ENCODE measurements at places on chromosomes 5 and 9.

DNA sequence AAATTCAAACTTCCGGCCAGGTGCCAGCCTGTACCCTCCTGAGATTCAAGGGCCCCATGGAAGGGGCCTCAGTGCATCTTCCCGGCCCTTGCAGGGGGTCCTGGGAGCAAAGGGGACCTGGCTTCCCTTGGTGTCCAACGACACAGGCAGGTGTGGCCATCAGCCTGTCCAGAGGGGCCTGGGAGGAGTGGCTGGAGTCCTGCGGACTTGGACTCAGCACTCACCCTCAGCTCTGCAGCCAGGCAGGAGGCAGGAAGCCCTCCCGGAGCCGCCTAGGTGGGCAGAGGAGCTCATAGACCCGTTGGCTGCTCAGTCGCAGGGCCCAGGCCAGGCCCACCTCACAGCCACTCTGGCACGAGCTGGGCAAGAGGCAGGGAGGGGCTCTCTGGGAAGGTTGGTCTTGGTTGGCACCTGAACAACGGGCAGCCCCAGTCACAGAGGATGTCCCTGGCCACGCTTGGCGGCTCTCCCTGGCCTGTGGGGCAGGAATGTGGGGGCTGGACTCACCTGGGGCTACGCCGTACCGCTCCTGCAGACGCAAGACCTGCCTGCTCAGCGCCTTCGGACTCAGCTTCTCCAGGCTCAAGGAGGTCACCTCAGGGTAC lies 53.8 kb upstream of the NRARP start:
- no peak for DNase-seq
- H3K4me3 ChIP-seq: no peak overlapping the region
- no peak overlapping the region for H3K27ac ChIP-seq
- H3K4me1 ChIP-seq: no peaks in the 10 kb centered on the region

GRCh38 chr5:7794311-7794710 lies 56.6 kb downstream of the CFAP90 start:
- H3K4me3 ChIP-seq: no peak overlapping the region
- H3K27ac ChIP-seq: no peak overlapping the region
- peaks cover 5% of the 10 kb centered on the region for H3K4me1 ChIP-seq
- peaks cover 3% of the 10 kb centered on the region for H3K36me3 ChIP-seq
- no peaks in the 10 kb centered on the region for H3K27me3 ChIP-seq

GRCh38 chr5:34655354-34655991 lies 655 bp upstream of the RAI14 start:
- DNase-seq: no peak
- no peaks in the 10 kb centered on the region for H3K36me3 ChIP-seq
- H3K27ac ChIP-seq: peak overlapping the region; percentile 91
- peaks cover 26% of the 10 kb centered on the region for H3K4me1 ChIP-seq
- peak overlapping the region; percentile 91 for H3K4me3 ChIP-seq
- no peaks in the 10 kb centered on the region for H3K27me3 ChIP-seq

DNA sequence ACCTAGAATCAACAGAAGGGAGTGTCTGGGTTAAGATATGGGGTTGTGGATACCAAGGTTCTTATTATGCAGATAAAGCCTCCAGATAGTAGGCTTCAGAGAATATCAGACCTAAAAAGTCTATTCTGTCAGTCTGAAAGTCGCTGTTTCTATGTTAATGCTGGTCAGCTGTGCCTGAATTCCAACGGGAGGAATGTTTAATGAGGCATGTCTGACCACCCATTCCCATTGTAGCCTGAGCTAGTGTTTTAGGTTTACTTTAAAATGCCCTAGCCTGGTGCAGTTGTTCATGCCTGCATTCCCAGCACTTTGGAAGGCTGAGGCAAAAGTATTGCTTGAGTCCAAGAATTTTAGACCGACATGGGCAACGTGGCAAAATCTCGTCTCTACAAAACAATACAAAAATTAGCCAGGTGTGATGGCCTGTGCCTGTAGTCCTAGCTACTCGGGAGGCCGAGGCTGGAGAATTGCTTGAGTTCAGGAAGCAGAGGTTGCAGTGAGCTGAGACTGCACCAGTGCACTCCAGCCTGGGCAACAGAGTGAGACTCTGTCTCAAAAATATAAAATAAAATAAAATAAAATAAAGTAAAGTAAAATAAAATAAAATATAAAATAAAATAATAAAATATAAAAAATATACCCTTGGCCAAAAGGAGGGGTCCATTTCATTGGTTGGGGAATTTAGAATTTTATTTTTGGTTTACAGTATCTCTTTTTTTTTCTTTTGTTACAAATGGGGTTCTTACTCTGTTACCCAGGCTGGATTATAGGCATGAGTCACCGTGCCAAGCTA lies 7.8 kb upstream of the SOX30 start:
- H3K36me3 ChIP-seq: no peaks in the 10 kb centered on the region
- no peak overlapping the region for H3K4me3 ChIP-seq
- no peaks in the 10 kb centered on the region for H3K27me3 ChIP-seq
- no peaks in the 10 kb centered on the region for H3K4me1 ChIP-seq
- no peak overlapping the region for H3K27ac ChIP-seq

- DNase-seq: no peak
- peaks cover 9% of the 10 kb centered on the region for H3K4me1 ChIP-seq
- no peak overlapping the region for H3K27ac ChIP-seq
- H3K27me3 ChIP-seq: no peaks in the 10 kb centered on the region
- H3K4me3 ChIP-seq: no peak overlapping the region
Measured at GRCh38 chr9:98777618-98778017, 18.7 kb downstream of the ANKS6 start.

DNA sequence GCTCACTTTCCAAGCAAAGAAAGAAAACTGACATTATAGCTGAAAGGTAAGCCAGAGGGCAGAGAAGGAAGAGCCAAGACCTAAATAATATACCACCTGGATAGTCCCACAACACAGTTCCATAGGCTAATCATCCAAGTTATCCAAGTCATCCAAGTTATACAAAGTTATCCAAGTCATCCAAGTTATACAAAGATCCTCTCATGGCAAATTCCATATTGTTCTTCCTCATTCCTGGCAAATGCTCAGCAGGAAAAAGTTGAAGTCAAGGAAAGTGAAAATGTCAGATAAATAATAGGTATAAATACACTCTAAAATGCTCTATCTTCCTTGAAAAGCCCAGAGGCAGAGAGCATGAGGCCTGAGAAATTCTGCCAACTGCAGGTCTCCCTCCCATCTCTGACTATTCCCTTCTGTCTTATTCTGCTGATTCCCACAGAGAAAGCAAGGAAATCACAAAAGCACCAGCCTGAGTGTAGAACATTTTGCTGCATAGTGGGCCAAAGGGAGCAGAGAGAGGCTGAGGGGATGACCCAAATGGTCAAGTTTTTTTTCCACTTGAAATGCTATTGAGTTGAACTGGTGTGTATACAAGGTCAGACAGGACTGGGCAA lies 12.5 kb downstream of the MCTP1 start:
- no peaks in the 10 kb centered on the region for H3K4me1 ChIP-seq
- no peak for DNase-seq
- no peaks in the 10 kb centered on the region for H3K27me3 ChIP-seq
- H3K36me3 ChIP-seq: no peaks in the 10 kb centered on the region
- no peak overlapping the region for H3K4me3 ChIP-seq

GRCh38 chr5:179438011-179438441 lies 92.8 kb upstream of the ADAMTS2 start:
- H3K4me1 ChIP-seq: no peaks in the 10 kb centered on the region
- DNase-seq: no peak
- H3K4me3 ChIP-seq: no peak overlapping the region
- H3K27me3 ChIP-seq: peaks cover 18% of the 10 kb centered on the region
- no peak overlapping the region for H3K27ac ChIP-seq
- H3K36me3 ChIP-seq: no peaks in the 10 kb centered on the region

DNA sequence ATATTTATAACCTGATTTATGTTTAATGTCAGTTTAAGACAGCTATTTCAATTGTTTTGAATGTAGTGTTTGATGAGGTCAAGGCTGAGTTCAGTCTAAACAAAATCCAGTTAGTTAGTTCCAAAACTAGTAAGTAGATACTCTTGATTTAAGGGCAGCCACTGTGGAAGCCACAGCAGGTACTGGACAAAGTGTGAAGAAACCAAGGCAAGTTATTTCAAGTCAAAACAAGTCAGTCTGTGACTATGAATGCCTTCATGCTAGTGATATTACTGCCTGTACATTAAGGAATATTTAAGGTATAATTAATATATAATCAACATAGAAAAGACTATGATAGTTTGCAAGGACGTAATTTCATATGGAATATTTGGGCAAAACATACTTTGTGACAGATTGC lies 362.3 kb downstream of the DMRTA1 start:
- no peaks in the 10 kb centered on the region for H3K4me1 ChIP-seq
- H3K27ac ChIP-seq: no peak overlapping the region
- no peak overlapping the region for H3K4me3 ChIP-seq
- H3K27me3 ChIP-seq: no peaks in the 10 kb centered on the region
- H3K36me3 ChIP-seq: no peaks in the 10 kb centered on the region

GRCh38 chr9:121604654-121605053 lies 46.8 kb upstream of the DAB2IP start:
- no peak overlapping the region for H3K27ac ChIP-seq
- no peak overlapping the region for H3K4me3 ChIP-seq
- peaks cover 51% of the 10 kb centered on the region for H3K4me1 ChIP-seq
- DNase-seq: no peak

GRCh38 chr9:113492343-113493202 lies 29.0 kb downstream of the RGS3 start:
- no peaks in the 10 kb centered on the region for H3K27me3 ChIP-seq
- no peak overlapping the region for H3K4me3 ChIP-seq
- DNase-seq: no peak
- peaks cover 4% of the 10 kb centered on the region for H3K4me1 ChIP-seq
- no peaks in the 10 kb centered on the region for H3K36me3 ChIP-seq

- H3K4me1 ChIP-seq: no peaks in the 10 kb centered on the region
- no peaks in the 10 kb centered on the region for H3K36me3 ChIP-seq
- no peak for DNase-seq
- H3K27ac ChIP-seq: no peak overlapping the region
- no peak overlapping the region for H3K4me3 ChIP-seq
Measured at GRCh38 chr9:31146485-31147166, 1237.8 kb upstream of the ACO1 start.

DNA sequence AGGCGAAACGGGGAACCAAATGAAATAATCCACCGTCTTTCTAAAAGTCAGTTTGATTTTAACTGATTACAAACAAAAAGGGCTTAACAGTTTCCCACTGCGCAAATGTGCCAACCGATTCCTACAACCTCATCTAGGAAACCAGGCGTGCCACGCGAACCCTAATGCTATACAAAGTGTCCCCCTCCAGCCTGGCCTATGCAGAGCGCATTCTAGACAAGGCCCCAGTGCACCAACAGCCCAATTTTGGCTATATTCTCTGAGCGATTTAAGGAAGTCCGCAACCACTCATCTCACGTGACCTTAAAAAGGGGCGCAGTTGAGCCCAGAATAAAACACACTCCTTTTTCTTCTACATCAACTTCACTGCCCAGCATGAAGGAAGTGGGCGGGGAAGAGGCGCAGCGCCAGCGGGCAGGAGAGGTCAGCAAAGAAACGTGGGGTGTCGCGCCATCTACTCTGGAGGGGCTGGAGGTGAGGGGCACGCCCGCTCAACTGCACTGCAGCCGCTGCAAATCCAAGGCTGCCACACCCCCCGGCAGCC lies 779 bp downstream of the FAM13B start:
- peak overlapping the region; percentile 98 for H3K27ac ChIP-seq
- H3K36me3 ChIP-seq: no peaks in the 10 kb centered on the region
- no peak for DNase-seq
- no peaks in the 10 kb centered on the region for H3K27me3 ChIP-seq
- H3K4me1 ChIP-seq: peaks cover 42% of the 10 kb centered on the region

DNA sequence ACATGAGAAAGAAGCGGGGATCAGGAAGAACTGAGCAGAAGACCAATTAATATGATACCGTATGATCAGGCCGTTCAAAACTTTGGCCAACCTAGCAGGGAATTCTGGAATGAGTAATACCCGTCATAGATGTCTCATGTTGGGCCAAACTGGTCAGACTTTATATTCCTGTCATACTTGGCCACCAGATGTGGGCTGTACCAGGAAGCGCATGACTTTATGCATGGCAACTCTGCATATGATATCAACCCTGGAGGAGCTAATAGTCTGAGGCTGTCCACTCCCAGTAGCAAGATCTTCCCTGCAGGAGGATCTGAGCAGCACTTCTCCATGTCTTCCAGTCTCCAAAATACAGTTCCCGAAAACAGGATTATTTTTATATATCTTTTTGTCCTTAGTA lies 68.5 kb upstream of the NAA35 start:
- no peaks in the 10 kb centered on the region for H3K36me3 ChIP-seq
- H3K4me3 ChIP-seq: no peak overlapping the region
- no peak for DNase-seq
- H3K27ac ChIP-seq: no peak overlapping the region
- no peaks in the 10 kb centered on the region for H3K4me1 ChIP-seq

DNA sequence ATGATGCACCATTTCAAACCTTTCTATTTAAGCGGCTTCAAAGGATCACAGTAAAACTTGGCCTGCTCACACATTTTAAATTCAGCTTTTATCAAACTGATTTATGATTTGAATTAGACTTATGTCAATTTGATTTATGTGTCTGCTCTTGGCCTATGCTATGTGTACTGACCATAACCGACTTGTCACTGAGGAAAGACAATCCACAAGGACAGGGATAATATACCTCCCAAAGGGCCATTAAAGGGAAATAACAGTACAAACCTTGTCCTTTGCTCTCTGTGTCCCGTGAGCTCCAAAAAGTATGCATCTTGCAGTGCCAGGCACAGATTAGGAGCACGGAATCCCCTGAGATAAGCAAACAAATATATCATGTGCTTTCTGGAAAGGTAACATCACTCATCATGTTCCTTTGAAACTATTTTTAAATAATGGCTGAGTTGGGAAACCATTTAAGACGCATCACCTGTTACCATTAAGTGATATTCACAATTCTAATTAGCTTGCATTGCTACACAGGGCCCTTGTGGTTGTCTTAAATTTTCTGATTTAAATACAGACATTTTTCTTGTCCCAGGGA lies 31.9 kb upstream of the FTMT start:
- no peak overlapping the region for H3K27ac ChIP-seq
- H3K36me3 ChIP-seq: no peaks in the 10 kb centered on the region
- no peak for DNase-seq
- H3K27me3 ChIP-seq: no peaks in the 10 kb centered on the region

GRCh38 chr5:125295405-125295872 lies 549.0 kb upstream of the ZNF608 start:
- no peaks in the 10 kb centered on the region for H3K4me1 ChIP-seq
- no peak overlapping the region for H3K4me3 ChIP-seq
- H3K27me3 ChIP-seq: no peaks in the 10 kb centered on the region

- H3K4me3 ChIP-seq: no peak overlapping the region
- peaks cover 20% of the 10 kb centered on the region for H3K4me1 ChIP-seq
- H3K36me3 ChIP-seq: no peaks in the 10 kb centered on the region
- no peak overlapping the region for H3K27ac ChIP-seq
- DNase-seq: no peak
Measured at GRCh38 chr5:91137647-91138046, 245.5 kb downstream of the ARRDC3 start.

DNA sequence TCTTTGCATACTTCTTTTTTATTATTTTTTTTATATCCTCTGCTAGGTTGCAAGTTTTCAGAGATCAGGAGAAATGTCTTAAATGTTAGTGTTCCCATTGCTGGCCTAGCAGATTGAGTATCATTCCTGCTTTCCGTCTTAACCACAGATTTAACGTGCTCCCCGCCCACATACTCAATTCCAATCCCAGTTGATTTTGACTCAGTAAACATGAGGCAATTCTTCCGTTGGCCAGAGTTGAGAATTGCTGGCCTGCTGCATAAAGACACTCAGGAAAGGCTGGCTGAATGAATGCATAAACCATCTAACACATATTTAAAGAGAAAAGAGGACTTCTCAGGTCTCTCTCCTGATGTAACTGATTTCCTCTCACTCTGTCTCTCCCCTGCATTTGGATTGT lies 46.8 kb upstream of the PLPP6 start:
- H3K27me3 ChIP-seq: no peaks in the 10 kb centered on the region
- no peaks in the 10 kb centered on the region for H3K36me3 ChIP-seq
- no peak overlapping the region for H3K27ac ChIP-seq
- H3K4me1 ChIP-seq: no peaks in the 10 kb centered on the region
- H3K4me3 ChIP-seq: no peak overlapping the region
- no peak for DNase-seq
